Glutamatergic neuron (in vitro differentiated cells): ENCODE measurements at places on chromosomes 6 and 20. TPM values are rescaled to one million over a fixed set of nuclear protein-coding genes. Genes with fewer than 3 reads are reported as not detected.

DNA sequence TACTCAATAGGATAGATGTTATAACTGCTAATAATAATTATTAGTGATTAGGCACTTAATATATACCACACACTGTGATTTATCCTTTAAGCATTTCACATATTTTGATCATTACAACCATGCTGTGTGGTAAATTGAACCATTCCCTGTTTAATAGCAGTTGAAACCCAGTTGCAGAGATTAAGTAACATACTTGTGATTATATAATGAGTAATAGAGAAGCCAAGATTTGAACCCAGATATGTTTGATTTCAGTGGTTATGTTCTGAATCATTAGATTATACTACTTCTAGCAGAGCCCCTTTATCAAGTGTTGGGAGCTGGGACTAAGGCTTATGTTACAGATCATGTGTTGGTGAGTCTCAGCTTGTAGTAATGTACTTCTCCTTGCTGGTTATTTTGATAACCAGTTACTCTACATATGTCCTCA, 44.1 kb downstream of the STK4 start:
- H3K27me3 ChIP-seq = no peaks in the 10 kb centered on the region
- H3K4me3 ChIP-seq = no peak overlapping the region
- H3K4me1 ChIP-seq = peaks cover 7% of the 10 kb centered on the region

Gene ACAT2
- 228 TPM for total RNA-seq

Gene IFNGR1
- 36.4 TPM for total RNA-seq

- no peak for DNase-seq
- H3K27me3 ChIP-seq = no peaks in the 10 kb centered on the region
- H3K4me3 ChIP-seq = no peak overlapping the region
- H3K4me1 ChIP-seq = no peaks in the 10 kb centered on the region
- no peaks in the 10 kb centered on the region for H3K36me3 ChIP-seq
These were observed 19.8 kb downstream of the DSE start for GRCh38 chr6:116390581-116390980.

Gene KCNB1
- total RNA-seq = 3.1 TPM

DNA sequence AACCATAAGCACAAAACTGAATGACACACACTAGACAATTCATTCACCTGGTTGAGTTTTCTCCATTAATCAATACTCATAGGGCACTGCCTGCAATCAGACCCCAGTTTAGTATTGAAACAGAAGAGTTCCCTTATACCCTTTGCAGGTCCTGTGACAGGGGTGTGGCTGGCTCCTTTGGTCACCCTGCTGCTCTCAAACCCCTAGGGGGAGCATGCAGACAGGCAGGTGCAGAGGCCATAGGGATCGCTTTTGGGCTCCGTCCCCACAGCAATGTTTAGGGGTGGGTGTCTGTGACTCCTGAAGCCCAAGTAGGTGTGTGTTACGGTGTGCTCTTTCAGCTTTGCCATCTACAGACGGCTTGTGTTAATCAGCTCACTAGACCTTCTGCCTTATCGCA, 210.4 kb downstream of the CENPW start:
- DNase-seq = no peak
- no peak overlapping the region for H3K27ac ChIP-seq
- no peak overlapping the region for H3K4me3 ChIP-seq
- no peaks in the 10 kb centered on the region for H3K36me3 ChIP-seq

DNA sequence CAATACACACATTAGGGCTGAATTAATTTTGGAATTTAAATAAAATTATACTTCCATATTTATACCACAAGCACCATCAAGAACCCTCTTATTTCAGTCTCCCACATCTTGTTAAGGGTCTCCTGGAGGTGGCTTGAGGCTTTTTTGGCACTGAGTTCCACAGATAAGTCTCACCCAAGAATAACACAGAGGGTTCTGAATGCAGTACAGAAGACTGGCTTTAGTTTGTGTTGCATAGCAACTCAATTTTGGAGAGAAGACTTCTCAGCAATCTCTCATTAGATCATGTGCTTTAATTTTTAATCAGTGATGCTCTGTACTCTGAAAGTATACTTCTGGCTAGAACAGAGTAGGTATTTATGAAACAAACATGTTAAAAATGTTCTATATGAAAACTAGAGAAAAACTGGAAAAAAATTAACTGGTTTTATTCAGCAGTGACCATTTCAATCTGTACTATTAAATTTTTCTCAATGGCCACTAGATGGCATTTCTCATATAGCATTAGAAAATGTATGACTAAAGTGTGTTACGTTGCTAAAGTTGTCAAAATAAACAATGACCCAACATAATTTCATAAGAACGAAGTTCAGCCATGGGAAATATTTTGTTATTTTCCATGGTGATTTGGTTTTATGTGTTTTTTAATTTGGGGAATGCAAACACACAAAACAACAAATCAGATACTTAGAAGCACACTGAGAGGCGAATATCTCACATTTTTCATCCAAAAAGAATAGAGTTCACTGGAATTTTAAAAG, 32.7 kb upstream of the MAP7 start:
- H3K36me3 ChIP-seq = no peaks in the 10 kb centered on the region
- H3K4me3 ChIP-seq = no peak overlapping the region
- H3K27me3 ChIP-seq = no peaks in the 10 kb centered on the region
- no peak for DNase-seq

- H3K4me1 ChIP-seq = peaks cover 5% of the 10 kb centered on the region
- H3K27ac ChIP-seq = no peak overlapping the region
- no peak for DNase-seq
- H3K27me3 ChIP-seq = peaks cover 1% of the 10 kb centered on the region
These were observed 8.9 kb upstream of the RFPL4B start for GRCh38 chr6:112338166-112338709.

DNA sequence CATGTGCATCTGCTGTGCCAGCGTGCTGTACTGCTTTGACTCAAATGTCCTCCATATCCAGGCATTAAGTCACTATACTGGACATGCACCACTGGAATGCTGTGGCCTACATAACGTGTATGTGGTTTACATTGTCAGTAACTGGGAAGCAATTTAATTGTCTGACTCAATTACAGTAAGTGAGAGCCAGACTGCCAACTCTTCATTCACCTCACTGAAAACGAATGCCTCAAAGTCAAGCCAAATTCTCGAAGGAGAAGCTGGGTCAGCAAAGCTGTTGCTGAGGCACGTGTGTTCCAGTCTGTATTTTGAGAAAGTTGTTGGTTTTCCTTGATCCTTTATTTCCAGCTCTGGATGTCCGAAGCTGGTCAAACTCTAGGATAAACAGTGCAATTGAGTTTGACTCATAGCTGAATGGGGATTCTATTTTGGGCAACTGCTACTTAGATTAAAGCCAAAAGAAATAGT, 534.3 kb downstream of the COL12A1 start:
- H3K4me3 ChIP-seq = no peak overlapping the region
- DNase-seq = no peak
- no peaks in the 10 kb centered on the region for H3K4me1 ChIP-seq
- H3K36me3 ChIP-seq = no peaks in the 10 kb centered on the region

DNA sequence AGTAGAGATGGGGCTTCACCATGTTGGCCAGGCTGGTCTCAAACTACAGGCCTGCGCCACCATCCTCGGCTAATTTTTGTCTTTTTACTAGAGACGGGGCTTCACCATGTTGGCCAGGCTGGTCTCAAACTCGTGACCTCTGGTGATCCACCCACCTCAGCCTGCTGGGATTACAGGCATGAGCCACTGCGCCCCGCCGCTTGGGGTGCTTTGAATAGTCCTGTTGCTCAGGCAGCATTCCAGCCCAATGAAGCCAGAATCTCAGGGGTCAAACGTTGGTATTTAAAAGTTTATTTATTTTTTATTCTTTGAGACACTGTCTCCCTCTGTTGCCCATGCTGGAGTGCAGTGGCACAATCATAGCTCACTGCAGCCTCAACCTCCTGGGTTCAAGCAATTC, 11.3 kb downstream of the MOCS3 start:
- peaks cover 8% of the 10 kb centered on the region for H3K27me3 ChIP-seq
- H3K4me1 ChIP-seq = peaks cover 23% of the 10 kb centered on the region
- peaks cover 5% of the 10 kb centered on the region for H3K36me3 ChIP-seq
- no peak for DNase-seq
- H3K27ac ChIP-seq = no peak overlapping the region

Gene OR2H2
- not detected for total RNA-seq

DNA sequence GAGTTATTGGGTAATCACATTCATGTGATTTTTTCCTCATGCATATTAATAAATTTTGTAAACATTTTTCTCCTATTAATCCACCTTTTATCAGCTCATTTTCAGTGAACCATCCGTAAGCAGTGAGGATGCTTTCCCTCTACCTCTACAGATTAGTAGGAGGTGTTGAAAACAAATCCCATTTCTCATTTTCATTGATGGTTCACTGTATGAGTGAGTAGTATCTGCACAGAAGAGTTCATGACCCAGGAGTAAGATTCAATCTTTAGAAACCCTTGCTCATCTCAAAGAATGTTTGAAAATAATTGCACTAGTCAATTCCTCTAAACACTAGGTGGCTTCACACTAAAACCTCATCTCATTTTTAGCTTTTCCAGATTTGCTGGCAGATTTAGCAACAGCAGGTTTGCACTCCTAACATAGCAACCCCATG, 440.0 kb downstream of the HAO1 start:
- DNase-seq = no peak
- no peaks in the 10 kb centered on the region for H3K27me3 ChIP-seq
- H3K4me3 ChIP-seq = no peak overlapping the region
- H3K4me1 ChIP-seq = no peaks in the 10 kb centered on the region
- H3K27ac ChIP-seq = no peak overlapping the region
- no peaks in the 10 kb centered on the region for H3K36me3 ChIP-seq

DNA sequence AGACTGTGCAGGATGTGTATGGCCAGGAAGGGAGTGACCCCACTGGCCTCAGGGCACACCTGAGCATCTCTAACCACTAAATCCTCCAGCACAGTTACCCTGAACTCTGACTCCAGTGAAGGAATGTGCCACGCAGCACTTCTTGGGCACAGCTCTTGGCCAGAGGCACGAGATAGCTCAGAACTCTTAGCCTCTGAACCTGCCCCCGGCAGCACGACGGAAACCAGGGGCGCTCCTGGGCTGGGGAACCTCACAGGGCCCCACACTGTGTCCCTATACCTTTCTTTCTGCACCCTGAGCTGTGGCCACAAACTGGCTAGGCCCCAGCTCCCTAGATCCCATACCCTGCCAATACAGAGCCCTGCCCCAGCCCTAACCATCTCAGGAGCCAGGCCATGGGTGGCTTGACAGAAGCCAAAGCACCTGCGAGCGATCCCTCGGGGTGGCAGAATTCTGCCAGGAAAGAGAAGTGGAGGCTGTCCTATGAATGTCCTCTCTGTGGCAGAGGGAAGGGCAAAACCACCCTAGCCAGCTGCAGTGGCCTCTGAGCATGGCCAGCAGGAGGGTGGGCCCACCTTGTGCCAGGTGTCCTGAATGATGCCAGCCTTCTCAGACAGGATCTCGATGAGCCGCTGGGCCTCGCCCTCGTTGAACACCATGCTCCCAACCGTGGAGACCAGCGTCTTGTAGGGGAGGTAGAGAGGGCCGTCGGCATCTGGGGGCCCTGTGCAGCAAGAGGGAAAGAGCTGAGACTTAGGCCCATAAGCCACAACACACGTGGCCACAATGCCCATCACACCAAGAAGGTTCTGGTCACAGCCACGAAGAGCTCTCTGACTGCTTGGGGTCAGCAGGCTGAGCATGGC, 39.4 kb downstream of the RRBP1 start:
- DNase-seq = no peak
- no peak overlapping the region for H3K4me3 ChIP-seq
- peak overlapping the region; percentile 43 for H3K27ac ChIP-seq
- no peaks in the 10 kb centered on the region for H3K36me3 ChIP-seq
- peaks cover 38% of the 10 kb centered on the region for H3K4me1 ChIP-seq
- peaks cover 2% of the 10 kb centered on the region for H3K27me3 ChIP-seq

Gene RPS6KA2
- total RNA-seq = 109 TPM

- DNase-seq = no peak
- peak overlapping the region; percentile 37 for H3K4me3 ChIP-seq
- H3K36me3 ChIP-seq = no peaks in the 10 kb centered on the region
- peaks cover 11% of the 10 kb centered on the region for H3K4me1 ChIP-seq
- H3K27me3 ChIP-seq = peaks cover 12% of the 10 kb centered on the region
These were observed 41.8 kb downstream of the OR2B2 start for GRCh38 chr6:27870291-27870870.

Gene OPRL1
- 2.9 TPM for total RNA-seq

Gene COL12A1
- total RNA-seq = 2.4 TPM

GRCh38 chr6:70547313-70547712, 19.4 kb upstream of the SDHAF4 start:
- no peak for DNase-seq
- no peak overlapping the region for H3K27ac ChIP-seq
- H3K27me3 ChIP-seq = no peaks in the 10 kb centered on the region

DNA sequence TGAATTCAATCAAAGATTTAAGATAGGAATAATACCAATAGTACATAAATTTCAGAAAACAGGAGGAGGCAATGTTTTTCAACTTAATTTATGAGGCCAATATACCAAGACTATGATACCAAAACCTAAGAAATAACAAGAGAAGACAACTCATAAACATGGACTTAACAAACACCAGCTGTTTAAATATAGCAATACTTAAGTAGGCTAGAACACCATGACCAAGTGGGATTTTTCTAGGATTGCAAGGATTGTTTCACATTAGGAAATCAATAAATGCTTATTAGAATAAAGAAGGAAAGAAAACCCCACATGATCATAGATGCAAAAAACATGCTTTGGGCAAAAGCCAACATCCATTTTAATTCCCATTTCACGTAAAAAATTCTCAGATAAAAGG, 355.1 kb downstream of the EPM2A start:
- peaks cover 7% of the 10 kb centered on the region for H3K36me3 ChIP-seq
- no peaks in the 10 kb centered on the region for H3K27me3 ChIP-seq
- H3K4me3 ChIP-seq = no peak overlapping the region
- no peak overlapping the region for H3K27ac ChIP-seq
- no peak for DNase-seq
- no peaks in the 10 kb centered on the region for H3K4me1 ChIP-seq

Gene THBS2
- 3.1 TPM for total RNA-seq

DNA sequence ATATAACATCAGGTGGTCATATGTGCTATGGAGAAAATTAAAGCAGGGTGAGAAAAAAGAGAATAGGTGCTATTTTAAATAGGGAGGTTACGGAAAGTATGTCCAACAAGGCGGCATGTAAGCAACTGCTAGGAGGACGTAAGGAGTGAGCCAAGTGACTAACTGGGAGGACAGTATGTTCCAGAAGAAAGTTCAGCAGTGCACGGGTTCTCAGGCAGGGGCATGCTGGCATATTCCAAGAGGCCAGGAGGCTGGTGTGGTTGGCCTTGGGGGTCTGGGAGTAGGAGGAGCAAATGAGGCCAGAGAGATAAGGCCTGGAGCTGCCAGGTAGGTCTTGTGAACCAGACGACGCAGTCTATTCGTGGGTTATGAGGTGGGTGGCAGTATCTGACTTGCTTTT, 112.4 kb downstream of the ARMC2 start:
- H3K4me3 ChIP-seq = no peak overlapping the region
- no peak overlapping the region for H3K27ac ChIP-seq
- peaks cover 5% of the 10 kb centered on the region for H3K27me3 ChIP-seq

Gene CLPSL1
- total RNA-seq = not detected

- DNase-seq = no peak
- peaks cover 2% of the 10 kb centered on the region for H3K27me3 ChIP-seq
- no peaks in the 10 kb centered on the region for H3K36me3 ChIP-seq
- no peak overlapping the region for H3K27ac ChIP-seq
- no peak overlapping the region for H3K4me3 ChIP-seq
These were observed 52.9 kb downstream of the TTI1 start for GRCh38 chr20:37980383-37980782.

GRCh38 chr6:137094411-137095008, 49.7 kb upstream of the IL20RA start:
- peaks cover 3% of the 10 kb centered on the region for H3K27me3 ChIP-seq
- H3K36me3 ChIP-seq = no peaks in the 10 kb centered on the region
- peaks cover 5% of the 10 kb centered on the region for H3K4me1 ChIP-seq
- peak; percentile 61 for DNase-seq
- no peak overlapping the region for H3K4me3 ChIP-seq

- H3K4me3 ChIP-seq = no peak overlapping the region
- H3K4me1 ChIP-seq = peaks cover 4% of the 10 kb centered on the region
- H3K27me3 ChIP-seq = no peaks in the 10 kb centered on the region
- H3K27ac ChIP-seq = no peak overlapping the region
- DNase-seq = no peak
- no peaks in the 10 kb centered on the region for H3K36me3 ChIP-seq
These were observed 29.2 kb downstream of the FRMD1 start for GRCh38 chr6:168049706-168050224.
